ENCODE measurements at places on chromosomes 16 and 17. TPM values are rescaled to one million over a fixed set of nuclear protein-coding genes. Genes with fewer than 3 reads are reported as not detected.

DNA sequence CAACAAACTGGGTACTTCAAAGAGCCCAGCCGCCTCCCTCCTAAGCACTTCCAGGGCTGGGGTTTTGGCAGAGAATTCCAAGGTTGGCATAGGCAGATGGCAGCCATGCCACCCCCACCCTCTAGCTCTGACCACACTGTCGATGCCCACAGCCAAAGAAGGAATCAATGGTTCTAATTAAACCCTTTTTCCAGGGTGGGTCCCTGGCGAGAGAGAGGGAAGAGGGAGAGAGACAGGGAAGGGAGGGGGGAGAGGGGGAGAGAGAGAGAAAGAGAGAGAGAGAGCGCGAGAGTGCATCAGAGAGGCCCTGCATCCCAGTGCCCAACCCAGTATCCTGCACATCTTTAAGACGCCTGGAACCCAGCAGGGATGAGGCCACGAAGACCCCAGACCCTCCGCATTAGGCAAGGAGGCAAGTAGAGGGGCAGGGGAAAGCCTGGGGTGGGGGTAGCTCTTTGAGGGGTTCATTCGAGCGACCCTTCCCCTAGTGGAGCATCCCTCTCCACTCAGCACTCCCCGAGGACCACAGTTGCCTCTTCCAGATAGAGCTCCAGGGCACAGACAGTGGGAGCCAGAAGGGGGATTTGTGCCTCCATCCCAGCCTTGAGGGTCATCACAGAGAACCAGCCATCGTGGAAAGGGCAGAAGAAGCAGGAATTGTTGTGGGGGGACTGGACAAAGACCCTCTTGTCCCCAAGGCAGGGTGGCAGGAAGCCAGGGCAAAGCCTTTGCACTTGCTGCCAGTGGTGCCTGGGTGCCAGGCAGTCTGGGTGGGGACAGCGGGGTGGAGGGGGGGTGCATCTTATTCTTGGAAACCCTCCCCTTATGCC lies 2.6 kb downstream of the SRCIN1 start:
- peaks cover 6% of the 10 kb centered on the region for H3K4me1 ChIP-seq
- peaks cover 5% of the 10 kb centered on the region for H3K27me3 ChIP-seq
- no peak for DNase-seq
- no peaks in the 10 kb centered on the region for H3K36me3 ChIP-seq
- no peak overlapping the region for H3K4me3 ChIP-seq
- H3K27ac ChIP-seq: no peak overlapping the region

Gene KRT33A
- not detected for total RNA-seq

- no peak overlapping the region for H3K27ac ChIP-seq
- H3K27me3 ChIP-seq: no peaks in the 10 kb centered on the region
- DNase-seq: no peak
- no peak overlapping the region for H3K4me3 ChIP-seq
Measured at GRCh38 chr17:68861602-68862001, 93.6 kb downstream of the ABCA8 start.

GRCh38 chr17:10469459-10469858 lies at the start of gene MYH4:
MYH4 (minus strand) TSS chr17:10469559; CDS start chr17:10466745, 2,814 bp downstream.
- H3K4me1 ChIP-seq: no peaks in the 10 kb centered on the region
- no peak within 1 kb of the TSS for H3K4me3 ChIP-seq
- no peak for DNase-seq
- no peak within 1 kb of the TSS for H3K27ac ChIP-seq

- H3K27me3 ChIP-seq: no peaks in the 10 kb centered on the region
- H3K4me1 ChIP-seq: peaks cover 17% of the 10 kb centered on the region
- DNase-seq: no peak
- peak overlapping the region; percentile 67 for H3K27ac ChIP-seq
Measured at GRCh38 chr17:4100883-4101756, 41.7 kb downstream of the ZZEF1 start.

- no peak for DNase-seq
- no peaks in the 10 kb centered on the region for H3K36me3 ChIP-seq
- H3K27me3 ChIP-seq: no peaks in the 10 kb centered on the region
- H3K4me1 ChIP-seq: no peaks in the 10 kb centered on the region
- no peak overlapping the region for H3K4me3 ChIP-seq
Measured at GRCh38 chr17:54494721-54495715, 405.6 kb upstream of the TOM1L1 start.

GRCh38 chr16:27118526-27118925 lies 51.8 kb downstream of the C16orf82 start:
- DNase-seq: no peak
- no peak overlapping the region for H3K27ac ChIP-seq
- H3K27me3 ChIP-seq: no peaks in the 10 kb centered on the region
- no peaks in the 10 kb centered on the region for H3K36me3 ChIP-seq
- H3K4me1 ChIP-seq: no peaks in the 10 kb centered on the region

Gene TMIGD1
- total RNA-seq: not detected

DNA sequence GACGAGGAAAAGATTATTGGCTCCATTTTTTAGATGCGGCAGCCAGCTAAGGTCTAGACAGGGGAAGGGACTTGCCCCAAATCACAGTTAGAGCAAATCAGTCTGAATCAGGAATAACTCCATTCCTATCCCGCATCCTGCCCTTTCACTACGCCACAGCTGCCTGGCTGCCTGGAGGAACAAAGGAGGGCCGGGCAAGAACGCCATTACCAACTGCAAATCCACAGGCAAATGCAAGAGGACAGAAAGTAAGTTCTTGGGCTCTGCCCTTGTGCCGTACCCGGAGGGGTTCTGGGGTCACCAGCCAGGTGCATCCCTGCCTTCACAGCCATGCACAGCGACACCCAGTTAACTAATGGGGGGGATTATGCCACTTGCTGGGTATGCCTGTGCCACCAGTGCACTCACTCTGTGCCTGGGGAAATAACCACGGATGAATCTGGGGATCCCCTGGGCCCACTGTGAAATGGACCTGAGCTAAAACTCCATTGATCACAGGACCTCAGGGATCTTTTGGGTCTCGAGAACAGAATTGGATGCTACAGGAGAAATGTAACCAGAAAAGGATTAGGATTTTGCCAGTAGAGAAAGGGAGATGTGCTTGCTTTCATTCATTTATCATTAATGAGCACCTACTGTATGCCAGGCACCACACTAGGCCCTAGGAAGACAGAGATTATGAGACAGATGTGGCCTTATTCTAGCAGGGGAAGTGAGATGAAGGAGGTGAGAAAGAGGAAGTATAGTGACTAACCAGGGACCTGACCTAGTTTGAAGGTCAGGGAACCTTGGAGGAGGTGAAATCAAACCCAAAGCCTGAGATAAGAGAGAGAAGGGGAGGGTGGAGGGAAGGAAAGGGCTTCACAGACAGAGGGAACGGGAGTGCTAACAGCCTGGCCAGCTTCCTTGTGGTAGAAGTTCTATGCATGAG lies 17.7 kb downstream of the BCL7C start:
- no peak for DNase-seq
- H3K4me1 ChIP-seq: peaks cover 22% of the 10 kb centered on the region
- peak overlapping the region; percentile 84 for H3K27ac ChIP-seq
- peak overlapping the region; percentile 98 for H3K4me3 ChIP-seq

DNA sequence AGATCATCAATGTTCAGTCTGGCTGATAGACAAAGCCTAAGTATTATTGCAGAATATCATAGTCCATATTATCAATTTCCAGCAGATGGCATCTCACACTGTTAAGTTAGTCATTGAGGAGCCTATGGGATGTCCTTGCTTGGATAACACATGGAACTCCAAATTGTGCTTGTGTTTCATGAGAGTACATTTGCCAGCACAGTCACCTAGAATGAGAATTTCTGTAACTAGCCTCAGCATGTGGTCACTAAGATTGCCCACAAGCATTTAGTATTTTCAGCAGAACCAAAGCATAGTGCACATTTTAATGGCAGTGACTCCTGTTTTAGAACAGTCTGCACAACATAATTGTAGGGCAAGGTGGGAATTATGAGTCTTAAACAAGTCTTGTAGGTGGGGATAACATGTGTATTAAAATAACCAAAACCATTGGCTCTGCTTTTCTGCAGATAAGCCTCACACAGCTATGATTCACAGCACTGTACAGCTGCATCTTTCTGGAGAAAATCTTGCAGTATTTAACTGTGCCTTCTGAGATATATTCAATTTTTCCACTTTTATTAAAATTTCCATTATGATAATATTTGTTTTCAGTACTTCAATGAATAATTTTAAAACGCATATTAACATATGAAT lies 882.8 kb upstream of the SOX9 start:
- no peaks in the 10 kb centered on the region for H3K36me3 ChIP-seq
- no peak overlapping the region for H3K27ac ChIP-seq
- H3K4me1 ChIP-seq: no peaks in the 10 kb centered on the region
- H3K27me3 ChIP-seq: no peaks in the 10 kb centered on the region
- no peak for DNase-seq
- no peak overlapping the region for H3K4me3 ChIP-seq

DNA sequence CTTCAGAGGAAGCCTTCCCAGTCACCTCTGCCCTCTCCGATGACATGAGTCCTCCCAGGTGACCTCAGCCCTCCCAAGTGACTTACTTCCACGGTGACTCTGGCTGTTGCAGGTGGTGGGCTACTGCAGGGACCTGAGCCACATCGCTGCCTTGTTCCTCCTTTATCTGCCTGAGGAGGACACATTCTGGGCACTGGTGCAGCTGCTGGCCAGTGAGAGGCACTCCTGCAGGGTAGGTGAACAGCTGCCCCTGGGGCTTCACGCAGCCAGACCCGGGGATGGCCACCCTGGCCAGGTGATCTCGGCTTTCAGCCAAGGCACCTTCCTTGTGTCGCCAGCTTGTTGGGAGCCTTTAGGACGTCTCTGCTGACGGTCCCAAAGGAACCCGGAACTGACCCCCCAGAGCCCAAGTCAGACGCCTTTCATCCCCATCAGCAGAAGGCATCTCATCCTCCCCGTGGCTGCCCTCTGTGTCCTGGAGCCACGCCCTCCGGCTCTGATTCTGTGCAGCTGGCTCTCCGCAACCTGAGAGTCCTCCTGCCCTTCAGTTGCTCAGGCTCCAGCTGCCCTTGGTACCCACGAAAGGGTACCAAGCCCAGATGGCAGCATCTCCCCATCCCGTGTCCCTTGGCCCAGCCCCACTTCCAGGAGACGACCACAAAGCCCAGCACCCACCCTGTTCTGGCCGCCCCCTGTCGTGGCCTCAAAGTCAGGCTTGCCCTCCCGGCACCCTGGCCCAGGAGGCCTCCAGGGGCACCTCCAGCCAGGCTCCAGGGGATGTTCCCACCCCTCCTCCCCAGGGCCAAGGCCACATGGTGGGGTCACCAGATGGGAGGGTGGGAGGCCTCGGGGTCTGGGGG lies 81.7 kb downstream of the GOSR1 start:
- H3K4me1 ChIP-seq: no peaks in the 10 kb centered on the region
- no peaks in the 10 kb centered on the region for H3K27me3 ChIP-seq
- no peak overlapping the region for H3K27ac ChIP-seq
- H3K4me3 ChIP-seq: no peak overlapping the region
- DNase-seq: no peak

Gene PERCC1
- not detected for total RNA-seq

DNA sequence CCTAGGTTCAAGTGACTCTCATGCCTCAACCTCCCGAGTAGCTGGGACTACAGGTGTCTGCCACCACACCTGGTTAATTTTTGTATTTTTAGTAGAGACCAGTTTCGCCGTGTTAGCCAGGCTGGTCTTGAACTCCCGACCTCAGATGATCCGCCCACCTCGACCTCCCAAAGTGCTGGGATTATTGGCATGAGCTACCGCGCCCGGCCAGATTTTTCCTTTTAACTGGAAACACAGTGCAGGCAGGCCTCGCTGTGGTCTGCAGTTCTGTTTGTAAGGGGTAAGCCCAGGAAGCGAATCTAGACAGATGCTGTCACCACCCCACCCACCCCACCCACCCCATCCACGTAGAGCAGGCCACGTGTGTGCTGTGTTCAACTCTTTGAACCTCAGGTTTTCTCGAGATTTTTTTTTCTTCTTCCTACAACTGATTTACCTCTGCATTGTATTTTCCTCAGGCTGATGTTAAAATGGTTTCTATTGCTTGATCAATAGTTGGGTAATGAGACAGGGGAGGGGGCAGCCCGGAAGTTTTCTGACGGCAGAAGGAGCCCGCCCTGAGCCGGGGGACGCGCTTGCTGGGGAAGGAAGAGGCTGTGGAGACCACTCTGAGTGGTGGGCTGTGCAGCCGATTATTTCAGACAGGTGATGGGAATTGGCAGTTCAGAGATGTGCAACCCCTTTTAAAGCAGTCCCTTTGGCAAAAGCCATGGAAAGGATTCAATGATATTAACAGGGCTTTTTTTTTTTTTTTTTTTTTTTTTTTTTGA lies 72.9 kb downstream of the DNAH17 start:
- no peaks in the 10 kb centered on the region for H3K27me3 ChIP-seq
- no peak for DNase-seq
- no peaks in the 10 kb centered on the region for H3K4me1 ChIP-seq

DNA sequence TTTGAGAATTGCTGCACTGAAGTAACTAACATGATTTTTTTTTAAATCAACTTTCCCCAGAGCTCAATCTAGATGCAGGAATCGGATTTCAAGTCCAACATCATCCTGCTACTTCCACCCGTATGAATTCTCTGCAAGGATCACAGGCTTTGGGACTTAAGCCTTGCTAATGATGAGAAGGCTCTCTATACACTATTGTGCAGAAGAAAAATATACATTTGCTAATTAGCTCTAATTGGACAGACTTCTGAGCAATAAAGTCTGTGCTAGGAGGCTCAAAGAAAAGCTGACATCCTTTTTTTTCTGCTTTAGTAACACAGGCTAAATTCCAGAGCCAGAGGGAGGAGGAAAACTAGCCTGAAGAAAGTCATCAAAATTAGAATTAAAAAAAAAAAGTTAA lies 433.6 kb downstream of the PMP22 start:
- H3K36me3 ChIP-seq: no peaks in the 10 kb centered on the region
- no peaks in the 10 kb centered on the region for H3K27me3 ChIP-seq
- DNase-seq: no peak

DNA sequence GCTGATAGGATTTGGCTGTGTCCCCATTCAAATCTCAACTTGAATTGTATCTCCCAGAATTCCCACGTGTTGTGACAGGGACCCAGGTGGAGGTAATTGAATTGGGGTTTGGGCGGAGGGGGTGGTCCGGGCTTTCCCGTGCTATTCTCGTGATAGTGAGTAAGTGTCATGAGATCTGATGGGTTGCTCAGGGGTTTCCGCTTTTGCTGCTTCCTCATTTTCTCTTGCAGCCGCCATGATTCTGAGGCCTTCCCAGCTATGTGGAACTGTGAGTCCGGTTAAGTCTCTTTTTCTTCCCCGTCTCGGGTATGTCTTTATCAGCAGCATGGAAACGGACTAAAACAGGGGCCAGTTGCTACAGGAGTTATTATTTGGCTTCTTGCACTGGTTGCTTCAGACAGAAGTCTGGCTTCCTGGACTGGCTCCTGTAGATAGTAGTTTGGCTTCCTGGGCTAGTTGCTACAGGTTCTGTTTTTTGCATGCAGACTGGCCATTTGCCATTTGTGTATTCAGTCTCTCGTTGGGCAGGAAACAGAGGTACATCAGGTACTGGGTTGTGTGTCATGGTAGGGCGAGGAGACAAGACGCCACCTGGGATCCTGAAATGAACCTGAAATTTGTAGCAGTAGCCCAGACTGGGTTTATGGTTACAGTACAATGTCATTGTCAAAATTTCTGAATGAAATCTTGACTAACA lies 32.6 kb downstream of the CNTNAP4 start:
- no peaks in the 10 kb centered on the region for H3K36me3 ChIP-seq
- no peaks in the 10 kb centered on the region for H3K27me3 ChIP-seq
- H3K4me3 ChIP-seq: no peak overlapping the region
- no peak for DNase-seq

Gene FOXL1
- total RNA-seq: 52.8 TPM

Gene MRPS34
- total RNA-seq: 36.9 TPM

GRCh38 chr16:67286441-67287235 lies 7.3 kb downstream of the PLEKHG4 start:
- no peak overlapping the region for H3K4me3 ChIP-seq
- no peak for DNase-seq
- no peaks in the 10 kb centered on the region for H3K27me3 ChIP-seq
- H3K4me1 ChIP-seq: peaks cover 6% of the 10 kb centered on the region
- H3K27ac ChIP-seq: no peak overlapping the region

Gene CIITA
- 25.2 TPM for total RNA-seq

Data from thoracic aorta (tissue), 2 donors.